Occipital lobe (tissue), 3 donors: ENCODE measurements at places on chromosomes 7 and 10. TPM values are rescaled to one million over a fixed set of nuclear protein-coding genes. Genes with fewer than 3 reads are reported as not detected.

TRIM50 gene
- total RNA-seq = 0.16 TPM

ELMO1 gene
- total RNA-seq = 78.9 TPM

SLC26A5 gene
- total RNA-seq = not detected

CCL24 gene
- total RNA-seq = not detected

CYP2C8 gene
- total RNA-seq = 3.4 TPM

IL2RA gene
- total RNA-seq = not detected

CNPY1 gene
- 0.16 TPM for total RNA-seq

GIMAP5 gene
- 3.7 TPM for total RNA-seq

NEUROD6 gene
- total RNA-seq = 600 TPM

TMEM178B gene
- total RNA-seq = 50.7 TPM

HABP2 gene
- 0.31 TPM for total RNA-seq

HEPACAM2 gene
- not detected for total RNA-seq
